ENCODE measurements at places on chromosomes 4 and X.

- DNase-seq = no peak
Observed at GRCh38 chr4:181766061-181766548, 477.1 kb upstream of the TENM3 start.

- no peak for DNase-seq
Observed at GRCh38 chr4:68337004-68337403, 12.9 kb downstream of the YTHDC1 start.

GRCh38 chr4:41360921-41361793 is 104.4 kb downstream of the UCHL1 start:
- no peak for DNase-seq

DNA sequence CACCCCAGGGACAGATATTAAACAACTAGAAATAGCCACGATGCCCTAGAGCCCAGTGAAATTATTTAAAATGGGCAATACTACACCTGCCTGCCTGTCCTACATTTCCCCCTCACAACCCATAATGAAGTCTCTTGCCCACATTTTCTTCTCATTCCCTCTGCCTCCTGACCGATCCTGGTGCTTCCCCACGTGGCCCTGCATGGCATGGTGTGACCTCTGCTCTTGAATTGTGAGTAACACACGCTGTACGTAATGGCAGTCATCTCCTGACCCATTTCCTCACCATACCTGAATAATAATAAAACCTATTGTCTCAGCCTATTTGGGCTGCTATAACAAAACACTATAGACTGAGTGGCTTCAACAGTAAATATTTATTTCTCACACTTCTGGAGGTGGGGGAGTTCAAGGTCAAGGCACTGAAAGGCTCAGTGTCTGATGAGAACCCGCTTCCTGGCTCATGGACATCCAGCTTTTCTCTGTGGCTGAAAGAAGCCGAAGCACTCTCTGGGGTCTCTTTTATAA is 77.0 kb upstream of the ENPP6 start:
- no peak for DNase-seq

- no peak for DNase-seq
Observed at GRCh38 chr4:174274436-174274835, 9.0 kb downstream of the FBXO8 start.

DNA sequence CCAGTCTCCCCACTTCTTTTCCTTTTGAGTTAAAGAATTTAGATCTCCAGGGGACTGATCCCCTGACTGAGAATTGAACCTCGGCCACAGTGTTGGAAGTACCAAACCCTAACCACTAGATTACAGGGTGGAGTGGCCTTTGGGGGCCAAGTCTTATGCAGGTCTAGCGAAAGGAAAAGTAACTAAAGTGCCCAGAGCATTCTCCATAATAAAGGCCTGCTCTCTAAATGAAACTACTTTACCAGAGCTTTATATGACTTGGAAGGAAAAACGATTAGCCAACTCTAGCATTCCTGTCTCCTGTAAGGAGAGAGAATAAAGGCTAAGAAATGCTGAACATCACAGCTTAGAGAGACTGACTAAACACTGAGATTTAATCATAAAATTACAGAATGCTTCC is 788.0 kb downstream of the C4orf33 start:
- no peak for DNase-seq

DNA sequence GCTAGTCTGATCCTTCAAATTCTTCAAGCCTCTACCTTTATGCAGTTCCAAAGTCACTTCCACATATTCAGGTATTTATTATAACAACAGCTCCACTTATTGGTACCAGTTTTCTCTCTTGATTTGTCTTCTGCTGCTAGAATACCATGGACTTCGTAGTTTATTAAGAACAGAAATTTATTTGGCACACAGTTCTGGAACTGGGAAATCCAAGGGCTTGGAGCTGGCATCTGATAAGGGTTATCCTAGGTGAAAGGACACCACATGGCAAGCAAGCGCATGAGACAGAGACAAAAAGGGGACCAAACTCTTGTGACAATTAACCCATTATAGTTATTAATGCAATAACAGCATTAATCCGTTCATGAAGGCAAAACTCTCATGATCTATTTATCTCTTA is 600.5 kb upstream of the ATOH1 start:
- no peak for DNase-seq

- DNase-seq = no peak
Observed at GRCh38 chr4:15729910-15730533, 27.2 kb downstream of the BST1 start.

- DNase-seq = no peak
Observed at GRCh38 chr4:175944126-175944910, 121.3 kb upstream of the WDR17 start.

DNA sequence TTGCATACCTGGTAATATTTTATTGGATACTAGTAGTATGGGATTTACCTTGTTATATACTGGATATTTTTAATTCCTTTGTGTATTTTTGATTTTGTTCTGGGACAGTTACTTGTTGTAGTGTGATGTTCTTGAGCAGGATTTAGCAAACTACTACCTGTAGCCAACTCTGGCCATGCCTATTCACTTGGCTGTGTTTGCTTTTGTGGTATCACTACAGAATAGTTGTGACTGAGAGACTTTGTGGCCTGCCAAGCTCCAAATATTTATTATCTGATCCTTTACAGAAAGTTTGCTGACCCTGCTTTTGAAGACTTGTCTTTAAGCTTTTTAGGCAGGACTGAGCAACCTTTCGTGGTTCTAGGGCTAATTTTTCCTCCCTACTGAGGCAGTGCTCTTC is 17.8 kb downstream of the ZCCHC4 start:
- DNase-seq = no peak

DNA sequence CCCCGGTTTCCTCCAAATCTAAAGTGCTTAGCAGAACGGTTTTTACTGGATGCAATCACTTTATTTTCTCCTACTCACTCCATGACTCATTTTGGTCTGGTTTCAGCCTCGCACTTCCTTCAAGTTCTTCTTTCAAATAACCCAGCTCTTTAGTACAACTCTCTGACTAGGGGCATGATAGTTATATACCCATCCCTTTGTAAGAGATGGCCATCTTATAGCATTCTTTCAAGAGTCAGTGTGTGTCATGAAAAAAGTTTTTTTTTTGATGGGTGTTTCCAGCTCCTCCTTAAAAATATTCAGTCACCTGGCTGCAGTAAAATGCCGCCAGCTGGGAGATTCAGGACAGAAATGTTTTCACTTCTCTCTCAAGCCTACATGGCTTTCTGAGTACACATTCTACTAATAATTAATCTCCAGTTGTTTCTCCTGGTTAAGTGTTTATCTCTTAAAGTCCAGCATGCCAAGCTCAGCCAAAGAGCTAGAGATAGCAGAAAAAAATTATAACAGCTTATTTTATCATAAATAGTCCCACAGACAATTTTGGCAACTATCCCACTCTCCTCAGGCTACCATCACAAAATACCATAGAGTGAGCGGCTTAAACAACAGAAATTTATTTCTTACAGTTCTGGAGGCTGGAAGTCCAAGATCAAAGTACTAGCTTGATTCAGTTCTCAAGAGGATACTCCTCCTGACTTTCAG is 139.3 kb downstream of the GASK1B start:
- DNase-seq = no peak

- DNase-seq = no peak
Observed at GRCh38 chrX:147832707-147833348, 78.9 kb upstream of the FMR1 start.

DNA sequence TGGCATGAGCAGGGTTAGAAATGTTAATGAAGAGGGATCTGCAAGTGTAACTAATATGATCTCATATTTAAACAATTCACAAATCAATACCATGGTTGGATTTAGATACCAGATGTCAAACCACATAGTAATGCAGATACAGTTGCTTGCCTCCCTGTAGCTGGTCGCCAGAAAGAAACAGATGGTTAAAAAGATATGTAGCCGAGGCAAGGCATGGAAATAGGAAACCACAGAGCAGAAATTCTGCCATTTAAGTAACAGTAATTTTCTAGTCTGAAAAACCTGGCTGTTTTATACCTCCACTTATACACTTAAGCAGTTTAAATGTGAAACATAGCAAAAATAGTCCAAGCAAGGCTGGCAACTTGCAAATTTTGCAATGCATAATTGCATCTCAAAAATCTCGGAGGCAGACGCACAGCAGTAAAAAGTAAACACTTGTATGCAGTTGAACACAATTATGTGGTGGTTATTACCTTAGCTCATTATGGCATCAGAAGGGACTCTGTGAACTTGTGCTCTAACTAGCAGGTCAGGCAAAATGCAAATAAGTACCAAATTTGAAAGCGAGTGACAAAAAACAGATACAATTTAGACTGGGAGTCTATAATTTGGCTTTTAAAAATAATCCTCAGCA is 126.8 kb downstream of the NAA11 start:
- no peak for DNase-seq

- DNase-seq = no peak
Observed at GRCh38 chr4:29390921-29391320, 1329.2 kb upstream of the PCDH7 start.

DNA sequence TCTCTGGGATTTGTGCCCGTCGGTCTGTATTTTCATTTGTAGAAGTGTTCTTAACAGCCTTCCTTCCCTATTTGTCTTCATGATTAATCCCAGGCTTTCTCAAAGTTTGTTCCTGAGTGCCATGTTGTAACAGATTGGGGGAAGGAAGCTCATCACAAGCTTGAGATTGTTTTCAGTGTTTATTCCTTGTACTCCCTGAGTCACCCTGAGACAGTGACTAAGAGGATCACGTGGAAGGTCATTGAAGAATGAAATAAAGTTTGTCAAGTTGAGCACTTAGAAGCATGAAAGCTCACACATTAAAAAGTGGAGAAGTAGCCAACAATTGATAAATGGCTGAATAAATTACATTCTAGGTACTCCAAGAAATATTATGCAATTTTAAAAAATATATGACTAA is 153.5 kb upstream of the FAM241A start:
- no peak for DNase-seq

GRCh38 chr4:172648471-172648870 is 520.1 kb upstream of the GALNT7 start:
- no peak for DNase-seq

DNA sequence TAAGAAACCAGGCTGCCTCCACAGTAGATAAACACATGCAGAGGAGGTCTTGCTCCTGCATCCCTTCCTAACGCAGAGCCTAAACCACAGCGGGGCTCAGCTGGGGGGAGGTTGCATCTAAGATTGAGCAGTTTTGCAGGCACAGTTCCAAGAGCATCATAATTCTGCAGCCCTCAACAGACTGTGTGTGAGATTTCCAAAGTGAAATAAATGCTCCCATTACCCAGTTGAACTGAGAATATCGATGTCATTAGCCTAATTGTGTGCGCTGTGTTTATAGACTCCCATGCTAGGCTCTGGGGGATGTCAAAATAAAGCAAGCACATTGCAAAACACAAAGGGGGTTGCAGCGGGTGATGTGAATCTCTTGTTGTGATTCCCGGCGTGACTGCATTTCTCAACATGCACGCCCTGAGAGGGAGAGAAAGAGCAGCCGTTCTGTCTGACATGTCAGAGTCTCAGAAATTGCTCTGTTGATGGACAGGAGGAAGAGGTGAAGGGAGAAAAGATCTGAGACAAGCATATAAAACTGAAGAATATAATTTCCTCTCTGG is 150.0 kb upstream of the PSAPL1 start:
- DNase-seq = no peak

DNA sequence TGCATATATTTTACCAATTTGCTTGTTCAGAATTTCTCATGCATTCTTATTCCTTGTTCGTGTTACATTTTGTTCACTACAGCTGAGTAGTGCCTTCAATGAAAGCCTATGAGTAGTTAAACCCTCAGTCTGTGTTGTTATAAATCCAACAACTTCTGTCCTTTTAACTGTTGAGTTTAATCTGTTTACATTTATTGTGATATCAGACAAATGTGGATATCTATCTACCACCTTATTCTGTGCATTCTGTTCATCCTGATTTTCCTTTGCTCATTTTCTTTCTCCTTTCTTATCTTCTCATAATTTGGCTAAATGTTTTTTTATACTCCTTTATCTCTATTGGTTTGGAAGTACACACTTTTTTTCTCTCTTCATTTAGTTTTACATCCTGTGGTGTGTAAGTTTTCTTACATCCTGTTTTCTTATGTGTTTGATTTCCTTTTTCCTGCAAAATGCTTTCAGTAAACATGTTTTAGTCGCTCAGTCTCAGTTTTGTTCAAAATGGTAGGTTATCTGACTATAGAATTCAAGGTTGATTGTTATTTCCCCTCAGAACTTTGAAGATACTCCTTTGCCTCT is 54.2 kb downstream of the CASP6 start:
- no peak for DNase-seq

DNA sequence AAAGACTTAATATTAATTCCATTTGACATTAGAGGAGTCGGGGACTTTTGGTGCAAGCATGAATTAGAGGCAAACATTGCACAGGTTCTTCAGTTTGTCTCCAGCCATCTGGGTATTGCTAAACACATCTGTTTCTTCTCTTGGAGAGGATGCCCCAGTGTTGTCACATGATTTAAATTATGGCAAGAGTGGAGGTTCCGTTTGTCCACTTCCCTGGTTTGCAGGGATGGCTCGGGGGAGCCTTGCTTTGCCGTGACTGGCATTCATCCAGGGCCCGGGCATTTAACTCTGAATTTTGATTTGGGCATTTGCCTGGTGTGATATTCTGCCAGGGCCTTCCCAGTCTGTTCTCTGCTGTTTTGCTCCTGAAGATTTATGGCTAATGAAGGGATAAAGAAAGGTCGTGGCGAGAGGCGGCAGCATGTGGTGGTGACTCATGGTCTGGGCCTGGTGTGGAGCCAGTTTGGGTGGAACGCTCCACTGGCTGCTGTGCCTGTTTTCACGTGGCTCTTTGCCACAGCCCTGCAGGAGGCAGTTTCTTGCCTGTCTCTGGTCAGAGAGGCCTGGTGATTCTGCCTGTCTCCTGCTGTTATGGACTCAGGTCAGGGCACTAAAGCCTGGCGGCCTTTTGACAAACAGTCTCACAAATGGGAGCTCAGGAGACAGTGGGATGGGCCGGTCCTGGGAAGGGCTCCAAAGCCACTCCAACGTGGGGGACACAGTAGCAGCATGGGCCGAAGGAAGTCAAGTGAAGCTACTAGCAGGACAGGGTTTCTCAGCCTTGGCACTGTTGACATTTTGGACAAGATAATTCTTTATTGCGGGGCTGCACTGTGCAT is 99.4 kb upstream of the PGRMC2 start:
- no peak for DNase-seq

DNA sequence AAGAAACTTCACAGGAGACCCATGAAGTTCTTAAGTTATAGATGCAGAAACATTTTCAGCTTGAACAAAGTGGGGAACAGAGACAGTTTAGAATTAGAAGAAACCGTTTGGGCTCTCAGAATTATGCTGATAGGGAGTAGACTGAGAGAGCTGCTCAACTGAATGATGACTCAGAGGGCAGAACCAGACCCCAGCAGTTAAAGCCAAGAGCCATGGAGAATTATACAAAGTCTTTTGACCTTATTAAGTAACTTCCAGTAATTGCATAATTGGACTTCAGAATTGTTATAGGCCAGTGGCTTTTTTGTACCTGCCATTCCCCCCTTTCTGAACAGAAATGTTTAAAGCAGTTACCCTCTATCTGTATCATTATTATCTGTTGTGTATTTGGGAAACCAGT is 642.1 kb downstream of the CCSER1 start:
- no peak for DNase-seq

DNA sequence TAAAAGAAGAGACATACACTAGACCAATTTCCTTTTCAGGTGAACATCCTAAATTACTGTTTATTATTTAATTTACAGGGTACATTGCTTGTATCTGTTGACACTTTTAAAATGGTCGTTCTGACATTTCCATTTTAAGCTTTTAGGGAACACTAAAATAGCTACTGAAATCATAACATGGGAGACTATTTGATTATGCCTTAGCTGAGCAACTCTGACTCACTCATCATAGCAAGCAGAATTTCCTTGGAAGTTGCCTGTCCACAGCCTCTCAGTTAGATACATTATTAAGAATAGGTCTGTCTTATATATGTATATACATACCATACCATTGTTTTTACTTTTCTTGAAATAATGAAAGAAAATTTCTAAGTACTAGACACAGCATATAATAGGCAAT is 22.0 kb downstream of the GUCY1B1 start:
- no peak for DNase-seq
